ENCODE measurements at places on chromosomes 16 and 17. TPM values are rescaled to one million over a fixed set of nuclear protein-coding genes. Genes with fewer than 3 reads are reported as not detected.

Gene GALR2
- polyA plus RNA-seq, result 0.10 TPM

Gene PLXDC1
- 20.0 TPM for polyA plus RNA-seq

Gene ZP2
- not detected for polyA plus RNA-seq

Gene KRT31
- polyA plus RNA-seq, result not detected

Gene SPN
- 0.29 TPM for polyA plus RNA-seq

Gene ACSM2A
- polyA plus RNA-seq, result not detected

Gene DLX3
- 0.03 TPM for polyA plus RNA-seq

Gene BAIAP2
- 18.7 TPM for polyA plus RNA-seq
